ENCODE measurements at places on chromosomes 6 and 20.

DNA sequence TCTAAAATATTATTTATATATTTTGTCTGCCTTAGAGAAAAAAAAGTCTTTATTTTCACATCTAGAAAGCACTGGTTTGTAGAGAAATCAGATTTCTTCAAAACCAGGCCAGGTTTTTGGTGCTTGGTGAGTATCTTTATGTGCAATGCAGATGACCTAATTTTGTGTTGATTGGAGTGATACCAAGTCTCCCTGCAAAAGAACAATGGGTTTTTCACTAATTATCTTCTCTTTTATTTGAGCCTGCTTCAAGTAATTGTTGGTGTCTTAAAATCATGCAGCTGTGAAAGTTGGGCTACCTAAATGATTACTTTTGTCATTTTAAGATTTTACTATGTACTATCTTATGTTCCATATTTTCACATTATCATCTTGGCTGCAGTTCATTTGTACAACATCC is 874.7 kb downstream of the TFAP2A start:
- DNase-seq, result no peak

DNA sequence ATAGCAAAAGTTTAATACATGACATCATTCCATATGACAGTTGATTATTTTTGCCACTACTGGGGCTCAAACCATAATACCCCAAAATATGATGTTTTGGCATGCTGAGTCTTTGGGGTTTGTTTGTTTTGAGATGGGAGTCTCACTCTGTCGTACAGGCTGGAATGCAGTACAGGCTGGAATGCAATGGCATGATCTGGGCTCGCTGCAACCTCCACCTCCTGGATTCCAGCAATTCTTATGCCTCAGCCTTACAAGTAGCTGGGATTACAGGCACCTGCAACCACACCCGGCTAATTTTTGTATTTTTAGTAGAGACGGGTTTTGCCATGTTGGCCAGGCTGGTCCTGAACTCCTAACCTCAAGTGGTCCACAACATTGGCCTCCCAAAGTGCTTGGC is 1.3 kb upstream of the MRS2 start:
- DNase-seq, result no peak

GRCh38 chr6:25874822-25875562 is 949 bp upstream of the SLC17A3 start:
- DNase-seq, result no peak

- DNase-seq, result no peak
These were observed 11.2 kb downstream of the SLC22A1 start for GRCh38 chr6:160132776-160133338.

DNA sequence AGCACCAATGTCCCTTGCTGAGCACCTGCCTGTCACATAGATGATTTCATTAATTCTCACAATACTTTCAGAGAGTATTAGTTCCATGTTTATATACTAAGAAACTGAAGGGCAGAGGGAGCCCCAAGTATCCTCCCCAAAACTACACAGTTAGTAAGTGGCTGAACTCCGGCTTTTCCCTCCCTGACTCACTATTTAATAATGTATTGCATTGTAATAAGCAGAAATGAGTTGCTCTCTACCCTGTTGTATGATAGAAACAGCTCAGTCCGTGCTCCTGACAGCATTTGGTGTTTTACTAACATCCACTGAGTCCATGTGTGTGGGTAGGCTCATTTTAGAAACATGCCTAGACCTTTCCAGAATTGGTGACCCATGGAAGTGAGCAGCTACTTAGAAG is 76.8 kb downstream of the OLIG3 start:
- DNase-seq, result no peak

DNA sequence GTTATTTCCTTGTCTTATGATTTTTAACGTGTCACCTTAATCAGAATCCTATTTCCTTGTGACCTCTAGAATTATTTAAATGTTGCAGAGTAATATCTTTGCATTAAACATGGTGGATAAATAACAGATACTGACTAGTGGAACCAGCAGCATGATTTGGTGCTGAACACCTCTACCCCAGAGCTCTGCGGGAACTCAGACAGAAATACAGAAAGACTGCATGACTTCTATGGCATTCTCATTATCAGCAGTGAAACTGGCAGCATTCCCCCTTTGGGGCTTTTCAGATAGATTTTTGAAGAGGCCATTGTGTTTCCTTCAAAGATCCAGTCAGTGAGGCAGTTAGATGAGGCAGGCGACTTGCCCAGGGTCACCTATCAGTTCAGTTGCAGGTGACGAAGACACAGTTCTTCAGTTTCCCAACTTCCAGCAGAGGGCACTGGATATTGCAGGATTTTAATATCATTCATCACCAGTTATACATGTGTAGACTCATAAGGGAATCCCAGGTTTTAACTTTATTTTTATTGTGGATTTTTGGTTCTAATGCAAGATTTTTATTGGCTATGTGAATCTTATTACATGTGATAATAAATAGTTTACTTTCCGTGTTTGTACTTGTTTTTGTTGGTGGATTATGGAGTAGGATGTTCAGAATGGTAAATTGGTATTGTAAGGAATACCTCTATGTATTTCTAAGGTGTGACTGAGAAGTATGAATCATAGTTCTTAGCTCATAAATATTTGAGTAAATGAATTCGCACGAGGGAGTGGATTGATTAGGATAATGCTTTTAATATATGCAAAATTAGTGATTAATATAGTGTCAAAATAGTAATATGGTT is 81.3 kb downstream of the AFDN start:
- DNase-seq, result no peak

GRCh38 chr6:168035098-168035660 is 37.7 kb downstream of the KIF25 start:
- DNase-seq, result no peak

Data from activated naive CD4-positive, alpha-beta T cell treated with anti-CD3 and anti-CD28 coated beads, Interleukin-2, amount 50 U/mL, for 16 hours (primary cell).